ENCODE measurements at places on chromosomes 7 and 10. TPM values are rescaled to one million over a fixed set of nuclear protein-coding genes. Genes with fewer than 3 reads are reported as not detected.

- no peak for DNase-seq
- H3K4me1 ChIP-seq = no peaks in the 10 kb centered on the region
- H3K4me3 ChIP-seq = no peak overlapping the region
- H3K27ac ChIP-seq = no peak overlapping the region
- H3K27me3 ChIP-seq = no peaks in the 10 kb centered on the region
Measured at GRCh38 chr10:75319274-75319673, 82.3 kb downstream of the ZNF503 start.

GRM3 gene
- 0.37 TPM for total RNA-seq

DNA sequence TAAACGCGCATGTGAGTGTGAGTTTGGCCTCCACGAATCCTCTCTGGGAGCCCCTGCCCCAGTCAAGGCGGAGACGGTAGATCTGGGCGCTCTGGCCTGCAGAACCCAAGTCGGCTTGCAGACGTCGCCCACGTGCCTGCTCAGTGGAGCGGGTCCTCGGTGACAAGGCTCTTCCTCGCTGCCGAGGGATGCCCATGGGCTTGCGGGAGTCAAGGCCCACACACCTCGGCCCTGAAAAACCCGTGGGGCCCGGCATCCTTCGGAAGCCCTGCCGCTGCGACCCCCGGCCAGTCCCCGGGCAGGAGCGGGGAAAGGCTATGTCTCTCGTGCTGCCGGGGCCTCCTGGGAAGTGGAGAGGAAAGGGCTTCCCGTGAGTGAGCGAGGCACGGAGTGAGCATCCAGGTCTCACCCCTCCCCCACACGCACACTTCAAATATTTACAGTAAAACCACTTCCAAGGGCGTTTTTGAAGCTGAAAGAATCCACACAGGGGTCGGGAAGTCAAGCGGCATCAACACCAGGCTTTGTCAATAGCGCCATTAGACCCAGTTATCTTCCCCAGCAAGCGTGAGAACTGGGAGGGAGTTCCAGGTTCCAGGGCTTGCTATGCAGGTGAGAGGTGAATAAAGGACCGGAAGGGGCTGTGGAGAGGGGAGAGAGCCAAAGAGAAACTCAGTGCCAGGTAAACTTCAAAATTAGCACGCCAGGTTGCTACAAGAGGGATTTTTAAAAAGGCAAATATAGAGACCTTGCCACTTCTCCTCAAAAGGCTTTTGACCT lies 1.1 kb upstream of the MNX1 start:
- H3K27me3 ChIP-seq = peaks cover 83% of the 10 kb centered on the region
- no peaks in the 10 kb centered on the region for H3K36me3 ChIP-seq
- H3K27ac ChIP-seq = no peak overlapping the region
- H3K4me1 ChIP-seq = peaks cover 28% of the 10 kb centered on the region
- peak; percentile 67 for DNase-seq

MNX1 gene
- not detected for total RNA-seq

MIOS gene
- total RNA-seq = 104 TPM

GRCh38 chr7:99129001-99129400 lies 14.9 kb downstream of the SMURF1 start:
- peaks cover 17% of the 10 kb centered on the region for H3K4me1 ChIP-seq
- no peaks in the 10 kb centered on the region for H3K27me3 ChIP-seq
- H3K4me3 ChIP-seq = no peak overlapping the region
- no peaks in the 10 kb centered on the region for H3K36me3 ChIP-seq
- H3K27ac ChIP-seq = no peak overlapping the region

CLCN1 gene
- total RNA-seq = not detected

DNA sequence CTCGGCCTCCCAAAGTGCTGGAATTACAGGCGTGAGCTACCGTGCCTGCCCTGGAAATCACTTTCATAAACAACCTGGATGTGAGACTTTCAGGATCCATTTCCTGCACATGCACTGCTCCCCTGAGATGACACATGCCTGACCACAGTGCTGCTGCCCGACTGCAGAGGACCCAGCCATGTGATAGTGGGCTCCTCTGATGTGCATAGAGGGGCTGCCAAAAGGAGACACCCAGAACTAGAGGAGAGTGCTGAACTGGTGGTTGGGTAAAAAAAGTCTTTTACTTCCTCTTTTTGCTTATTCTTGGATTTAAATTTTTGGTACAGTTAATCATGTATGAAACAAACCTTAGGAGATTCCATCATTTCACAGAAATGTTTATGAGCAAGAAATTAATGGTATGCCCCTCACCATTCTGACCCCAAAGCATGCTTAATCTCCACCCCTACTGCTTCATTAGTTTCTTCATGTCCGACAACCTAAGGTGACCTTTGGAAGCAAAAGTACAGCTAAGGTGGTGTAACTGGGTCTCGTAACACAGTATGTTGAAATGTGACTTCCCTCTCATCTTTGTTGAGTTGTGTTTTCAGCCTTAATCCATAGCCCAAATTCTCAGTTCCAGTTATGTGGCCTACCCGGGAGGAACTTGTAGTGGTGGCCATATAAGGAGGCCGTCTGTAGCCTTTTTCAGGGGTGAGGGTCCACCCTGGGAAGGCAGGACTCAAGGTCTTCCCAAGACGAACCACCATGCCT lies 111.1 kb downstream of the RNF216 start:
- peaks cover 28% of the 10 kb centered on the region for H3K36me3 ChIP-seq
- peak; percentile 73 for DNase-seq
- peaks cover 28% of the 10 kb centered on the region for H3K4me1 ChIP-seq
- no peaks in the 10 kb centered on the region for H3K27me3 ChIP-seq
- H3K4me3 ChIP-seq = no peak overlapping the region

Data from spleen (tissue), 13 donors.